ENCODE measurements at places on chromosomes 2 and 18. TPM values are rescaled to one million over a fixed set of nuclear protein-coding genes. Genes with fewer than 3 reads are reported as not detected.

TMEM198 gene
- not detected for total RNA-seq

SPP2 gene
- total RNA-seq: not detected

CRYGD gene
- total RNA-seq: not detected

FN1 gene
- 3,127 TPM for total RNA-seq

GLB1L gene
- 4.2 TPM for total RNA-seq

PRSS56 gene
- total RNA-seq: not detected

DNER gene
- 0.82 TPM for total RNA-seq

EFEMP1 gene
- total RNA-seq: 12,559 TPM

EIF5B gene
- total RNA-seq: 19.1 TPM

TMEM178A gene
- total RNA-seq: not detected

IGFBP2 gene
- 203 TPM for total RNA-seq

REG3A gene
- total RNA-seq: not detected

MAP3K20 gene
- total RNA-seq: 36.4 TPM

TGFA gene
- 52.2 TPM for total RNA-seq

DSG4 gene
- not detected for total RNA-seq

TNFAIP6 gene
- total RNA-seq: 0.13 TPM

DUSP11 gene
- total RNA-seq: 20.5 TPM

MROH2A gene
- total RNA-seq: not detected

HOXD9 gene
- total RNA-seq: 10.7 TPM

RBFA gene
- total RNA-seq: 37.8 TPM

All from bladder microvascular endothelial cell (primary cell).